Kidney epithelial cell (primary cell): ENCODE measurements at places on chromosomes 6 and 20.
A peak's percentile ranks its signal among the peaks of the same experiment; 100 is the strongest.

DNA sequence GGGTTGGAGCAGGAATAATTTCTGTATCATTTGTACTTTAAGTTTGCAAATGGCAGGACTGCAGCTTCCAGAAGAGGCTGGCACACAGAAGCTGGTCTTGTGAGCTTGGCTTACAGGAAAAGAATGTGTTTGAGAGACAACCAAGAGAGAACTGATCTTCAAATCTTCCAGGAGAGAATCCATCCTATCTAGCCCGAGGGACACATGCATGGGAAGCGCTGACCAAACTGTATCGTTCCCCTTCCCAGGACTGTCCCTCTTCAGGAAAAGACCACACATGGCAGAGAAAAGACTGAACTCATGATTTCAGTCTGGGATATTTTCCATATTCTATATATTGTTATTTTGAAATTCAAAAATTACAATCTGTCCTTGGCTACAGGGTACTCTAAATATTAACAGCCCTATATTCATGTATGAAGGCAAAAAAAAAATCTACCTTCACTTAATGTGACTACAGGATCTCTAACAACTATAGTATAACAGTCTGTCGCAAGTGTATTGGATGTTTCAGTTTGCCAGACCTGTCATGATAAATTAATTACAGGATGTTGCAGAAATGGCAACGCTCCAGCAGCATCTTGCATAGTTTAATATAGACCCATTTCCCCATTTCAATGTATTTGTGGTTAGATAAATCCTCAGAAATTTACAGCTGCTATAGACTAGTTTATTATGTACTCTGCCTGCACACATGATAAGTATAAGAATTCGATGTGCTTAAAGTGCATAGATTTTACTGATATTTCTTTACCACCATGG, 99.4 kb downstream of the MYB start:
- no peak for DNase-seq

- no peak for DNase-seq
Observed at GRCh38 chr20:21234324-21234723, 68.8 kb upstream of the XRN2 start.

DNA sequence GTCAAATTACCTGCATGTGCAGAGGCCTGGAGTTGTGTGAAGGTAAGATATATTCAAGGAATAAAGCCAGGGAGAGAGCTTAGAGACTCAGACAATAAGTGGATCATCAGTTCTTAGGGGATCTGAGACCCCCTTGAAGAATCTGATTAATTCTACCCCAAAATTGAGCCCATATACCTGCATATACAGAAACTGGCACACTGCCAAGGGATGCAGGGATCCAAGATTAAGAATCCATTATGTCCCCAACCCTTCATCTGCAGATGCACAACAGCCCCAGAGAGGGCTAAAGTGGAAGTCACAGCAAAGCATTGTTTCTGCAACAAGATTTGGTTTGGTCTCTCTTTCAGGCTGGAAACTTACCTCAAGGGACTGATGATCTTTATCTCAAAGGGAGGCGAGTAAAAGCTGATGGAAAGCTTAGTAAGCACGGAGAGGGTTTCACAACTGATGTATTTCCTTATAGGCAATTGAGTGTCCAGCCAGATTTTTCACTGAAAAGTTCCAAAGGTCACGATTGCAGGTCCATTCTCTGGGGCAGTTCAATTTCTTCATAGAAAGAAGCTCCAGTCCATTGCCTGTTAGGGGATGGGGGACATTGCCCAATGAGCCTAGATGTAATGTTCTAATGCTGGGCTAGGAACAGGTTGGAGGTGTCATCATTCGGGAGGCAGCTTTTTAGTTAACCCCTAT, 20.9 kb upstream of the STK35 start:
- DNase-seq, result no peak

DNA sequence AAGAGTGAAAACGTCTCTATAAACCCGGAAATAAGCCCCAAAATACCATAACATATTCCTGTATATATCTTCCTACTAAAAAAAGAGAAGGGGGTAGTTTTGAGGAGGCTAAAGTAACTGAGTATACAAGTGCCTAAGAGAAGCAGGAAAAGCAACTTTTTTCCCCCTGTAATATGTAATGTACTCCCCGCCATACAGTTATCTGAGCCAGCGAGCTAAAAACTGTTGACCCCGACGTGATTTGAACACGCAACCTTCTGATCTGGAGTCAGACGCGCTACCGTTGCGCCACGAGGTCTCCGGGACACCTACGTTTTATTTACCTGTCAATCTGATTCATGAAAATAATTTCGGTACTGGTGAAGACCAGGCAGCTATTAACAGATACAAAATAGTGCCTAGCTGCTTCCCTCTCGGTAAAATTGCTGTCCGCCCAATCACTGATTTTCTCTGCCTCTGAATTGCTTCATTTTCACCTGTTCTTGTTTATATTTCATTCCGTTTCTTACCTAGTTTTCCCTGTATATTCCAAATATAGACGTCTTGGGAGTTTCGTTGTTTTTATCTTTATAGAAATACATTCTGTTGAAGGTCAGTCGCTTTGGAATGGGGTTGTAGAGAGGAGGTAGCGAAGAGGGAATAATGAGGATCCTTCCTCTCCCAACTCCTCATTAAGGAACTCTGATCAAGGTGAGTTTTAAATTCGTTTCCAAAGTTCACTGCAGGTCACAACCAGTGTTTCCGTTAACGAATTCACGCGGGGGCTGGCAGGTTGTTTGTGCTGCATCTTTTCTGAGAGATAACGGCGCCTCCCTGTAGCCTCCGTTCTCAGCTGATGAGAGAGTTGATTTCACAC, 33.6 kb upstream of the BTN3A2 start:
- DNase-seq, result no peak

GRCh38 chr6:21003780-21004541, 469.7 kb downstream of the CDKAL1 start:
- no peak for DNase-seq

DNA sequence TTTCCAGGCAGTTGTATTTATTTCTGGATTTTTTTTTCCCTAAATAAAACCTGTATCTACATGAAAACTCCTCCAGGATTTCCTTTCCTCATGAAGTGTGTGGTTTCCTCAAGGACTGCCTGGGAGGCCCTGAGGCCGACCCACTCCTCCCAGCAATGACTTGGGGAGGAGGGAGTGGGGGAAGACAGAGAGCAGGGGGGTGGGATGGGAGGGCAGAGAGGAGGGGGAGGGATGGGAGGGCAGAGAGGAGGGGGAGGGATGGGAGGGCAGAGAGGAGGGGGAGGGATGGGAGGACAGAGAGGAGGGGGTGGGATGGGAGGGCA, 161.8 kb upstream of the AGPAT4 start:
- no peak for DNase-seq

GRCh38 chr6:25404693-25405169, 125.6 kb downstream of the CARMIL1 start:
- DNase-seq, result no peak

GRCh38 chr20:17811628-17811965, 111.8 kb downstream of the BANF2 start:
- no peak for DNase-seq

- no peak for DNase-seq
Observed at GRCh38 chr6:74872754-74873476, 332.9 kb downstream of the COL12A1 start.

GRCh38 chr6:137487181-137487868, 6.9 kb downstream of the OLIG3 start:
- DNase-seq, result no peak

GRCh38 chr20:40607927-40608326, 81.1 kb downstream of the MAFB start:
- DNase-seq, result no peak

GRCh38 chr20:10619427-10619826, 54.4 kb downstream of the JAG1 start:
- DNase-seq, result peak; percentile 84

- DNase-seq, result no peak
Observed at GRCh38 chr6:134307870-134308269, 10.0 kb downstream of the SGK1 start.

DNA sequence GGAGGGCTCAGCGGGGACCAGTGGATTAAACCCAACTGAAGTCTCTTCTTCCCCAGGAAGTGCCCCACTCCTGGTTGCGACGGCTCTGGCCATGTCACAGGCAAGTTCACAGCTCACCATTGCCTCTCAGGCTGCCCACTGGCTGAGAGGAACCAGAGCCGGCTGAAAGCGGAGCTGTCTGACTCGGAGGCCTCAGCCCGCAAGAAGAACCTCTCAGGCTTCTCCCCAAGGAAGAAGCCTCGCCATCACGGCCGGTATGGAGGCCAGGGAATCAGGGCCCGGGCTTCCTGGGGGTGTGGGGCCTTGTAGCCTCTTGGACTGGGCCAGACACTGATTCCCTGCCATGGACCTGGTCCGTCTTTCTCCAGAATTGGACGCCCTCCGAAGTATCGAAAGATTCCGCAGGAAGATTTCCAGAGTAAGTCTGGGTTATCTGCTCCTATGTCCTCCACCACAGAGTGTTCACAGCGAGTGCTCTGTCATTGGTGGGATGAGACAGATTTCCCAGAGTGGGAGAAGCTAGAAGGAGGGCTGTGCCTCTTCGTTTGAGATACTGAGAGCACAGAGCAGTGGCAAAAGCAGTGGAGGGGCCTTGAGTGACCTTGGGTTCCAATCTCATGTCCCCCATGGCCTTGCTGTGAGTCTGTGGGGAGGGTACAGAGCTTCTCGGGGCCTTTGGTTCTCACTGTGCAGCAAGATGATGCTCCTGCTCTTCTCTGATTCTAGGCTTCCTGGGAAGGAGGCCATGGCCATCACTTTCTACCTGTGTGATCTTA, 22.6 kb upstream of the SGK2 start:
- no peak for DNase-seq

GRCh38 chr20:3987296-3987695, 28.1 kb downstream of the RNF24 start:
- DNase-seq, result no peak
